ENCODE measurements at places on chromosomes 6 and 20. TPM values are rescaled to one million over a fixed set of nuclear protein-coding genes. Genes with fewer than 3 reads are reported as not detected.

DNA sequence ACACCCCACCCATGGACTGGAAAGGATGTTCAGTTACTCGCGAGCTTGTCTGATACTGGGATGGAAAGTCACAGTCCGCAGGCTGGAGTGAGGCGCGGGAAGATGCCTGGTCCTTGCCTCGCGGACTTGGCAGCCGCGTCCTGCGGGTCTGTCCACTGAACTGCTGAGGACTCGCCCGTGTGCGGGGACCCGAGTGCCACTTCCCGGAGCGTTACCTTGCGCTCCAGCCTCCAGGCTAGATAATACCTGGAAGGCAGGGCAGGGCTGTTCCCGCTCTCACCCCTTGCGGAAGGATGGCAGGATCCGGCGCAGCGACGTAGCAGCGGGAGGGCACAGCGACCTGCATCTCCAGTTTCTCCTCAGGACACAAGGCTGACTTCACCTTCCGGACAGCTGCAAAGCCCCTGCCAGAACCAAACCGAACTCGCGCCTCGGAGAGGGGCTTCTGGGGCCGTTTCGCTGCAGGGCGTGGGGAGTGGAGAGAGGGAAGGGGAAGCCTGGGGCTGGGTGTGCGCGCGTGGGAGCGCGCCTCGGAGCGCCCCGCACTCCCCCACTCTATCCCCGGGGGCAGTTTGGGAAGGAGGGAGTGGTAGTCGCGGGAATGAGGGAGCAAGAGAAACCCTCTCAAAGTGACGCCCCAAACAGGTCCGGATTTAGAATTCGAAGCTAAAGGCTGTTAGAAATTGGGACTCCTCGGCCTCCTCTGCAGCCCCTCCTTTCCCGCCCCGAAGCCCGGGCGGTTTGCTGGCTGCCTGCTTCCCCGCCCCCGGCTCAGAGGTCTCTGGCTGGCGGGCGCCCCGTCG lies at the start of gene KCNQ5:
Gene KCNQ5, plus strand, starts transcription at position 774 of the 803 bp plus-strand sequence.
- DNase-seq = no peak

DNA sequence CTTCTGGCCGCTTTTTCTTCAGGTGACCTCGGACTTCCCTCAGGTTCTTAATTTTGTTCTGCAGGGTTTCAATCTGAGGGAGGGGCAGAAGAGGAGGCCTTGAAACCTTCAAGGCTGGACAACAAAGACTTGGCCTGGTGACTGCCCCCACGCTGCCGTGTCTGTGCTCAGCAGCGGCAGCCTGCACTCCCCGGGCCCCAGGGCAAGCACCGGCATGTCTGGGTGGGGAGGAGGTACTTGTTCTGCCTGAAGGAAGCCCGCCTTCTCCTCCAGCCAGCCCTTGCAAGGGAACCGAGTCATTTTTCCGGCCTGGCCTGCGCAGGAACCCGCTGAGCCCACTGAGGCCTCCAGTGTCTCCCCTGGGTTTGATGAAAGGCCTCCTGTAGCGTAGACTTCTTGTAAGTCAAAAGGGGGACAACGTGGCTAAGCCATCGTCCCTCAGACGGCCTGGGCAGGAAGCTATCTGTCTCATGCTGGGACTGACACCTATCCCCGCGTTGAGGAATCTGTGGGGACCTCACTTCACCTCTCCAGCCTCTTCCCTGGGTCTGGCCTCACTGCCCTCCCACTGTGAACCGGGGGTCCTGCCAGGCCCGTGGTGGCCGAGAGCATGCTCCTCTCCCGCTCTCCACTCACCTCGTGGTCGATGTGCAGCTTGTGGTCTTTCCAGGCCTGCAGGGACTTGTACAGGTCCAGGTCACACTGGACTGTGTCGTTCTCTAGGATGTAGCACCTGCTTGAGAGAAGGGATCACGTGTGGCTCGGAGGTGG lies 119.9 kb downstream of the SULF2 start:
- DNase-seq = no peak

DNA sequence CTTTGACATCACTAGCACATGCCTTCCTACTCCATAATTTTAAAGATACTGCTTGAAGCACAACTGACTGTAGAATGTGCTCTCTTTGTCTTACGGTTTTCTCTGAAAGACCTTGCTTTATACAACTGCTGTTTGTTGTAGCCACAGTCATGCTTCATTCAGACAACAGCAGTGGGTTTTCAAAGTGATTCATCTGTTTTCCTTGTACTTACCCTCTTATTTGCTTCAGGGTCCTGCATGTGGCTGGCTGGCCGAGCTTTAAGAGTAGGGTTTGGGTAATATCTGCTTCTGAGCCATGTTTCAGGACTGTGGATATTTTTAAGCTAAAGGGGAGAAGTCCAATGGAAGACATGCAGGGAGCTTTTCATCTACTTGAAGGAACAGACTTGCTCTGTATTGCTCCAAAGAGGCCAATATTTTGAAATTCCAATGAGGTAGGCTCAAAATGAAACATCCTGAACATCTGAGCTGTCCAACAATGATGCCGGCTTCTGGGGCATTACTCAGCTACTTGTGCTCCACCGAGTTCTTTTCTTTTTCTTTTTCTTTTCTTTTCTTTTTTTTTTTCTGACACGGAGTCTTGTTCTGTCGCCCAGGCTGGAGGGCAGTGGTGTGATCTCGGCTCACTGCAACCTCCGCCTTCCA lies 160.2 kb upstream of the SGK1 start:
- no peak for DNase-seq

DNA sequence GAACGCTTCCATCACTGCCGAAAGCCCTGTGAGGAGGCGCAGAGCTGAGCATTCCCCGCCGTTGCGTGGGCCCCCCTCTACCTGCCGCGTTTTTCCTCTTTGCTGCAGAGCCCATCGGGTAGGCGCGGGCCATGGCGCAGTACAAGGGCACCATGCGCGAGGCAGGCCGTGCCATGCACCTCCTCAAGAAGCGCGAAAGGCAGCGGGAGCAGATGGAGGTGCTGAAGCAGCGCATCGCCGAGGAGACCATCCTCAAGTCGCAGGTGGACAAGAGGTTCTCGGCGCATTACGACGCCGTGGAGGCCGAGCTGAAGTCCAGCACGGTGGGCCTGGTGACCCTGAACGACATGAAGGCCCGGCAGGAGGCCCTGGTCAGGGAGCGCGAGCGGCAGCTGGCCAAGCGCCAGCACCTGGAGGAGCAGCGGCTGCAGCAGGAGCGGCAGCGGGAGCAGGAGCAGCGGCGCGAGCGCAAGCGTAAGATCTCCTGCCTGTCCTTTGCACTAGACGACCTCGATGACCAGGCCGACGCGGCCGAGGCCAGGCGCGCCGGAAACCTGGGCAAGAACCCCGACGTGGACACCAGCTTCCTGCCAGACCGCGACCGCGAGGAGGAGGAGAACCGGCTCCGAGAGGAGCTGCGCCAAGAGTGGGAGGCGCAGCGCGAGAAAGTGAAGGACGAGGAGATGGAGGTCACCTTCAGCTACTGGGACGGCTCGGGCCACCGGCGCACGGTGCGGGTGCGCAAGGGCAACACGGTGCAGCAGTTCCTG lies 693 bp downstream of the FAM50B start:
- no peak for DNase-seq

GRCh38 chr20:44157061-44157460 lies 29.9 kb downstream of the JPH2 start:
- DNase-seq = no peak

The PRR18 gene
- polyA plus RNA-seq = 0.35 TPM

The MKKS gene
- polyA plus RNA-seq = 37.5 TPM

- no peak for DNase-seq
Observed at GRCh38 chr6:118141211-118141610, 234.1 kb downstream of the SLC35F1 start.

DNA sequence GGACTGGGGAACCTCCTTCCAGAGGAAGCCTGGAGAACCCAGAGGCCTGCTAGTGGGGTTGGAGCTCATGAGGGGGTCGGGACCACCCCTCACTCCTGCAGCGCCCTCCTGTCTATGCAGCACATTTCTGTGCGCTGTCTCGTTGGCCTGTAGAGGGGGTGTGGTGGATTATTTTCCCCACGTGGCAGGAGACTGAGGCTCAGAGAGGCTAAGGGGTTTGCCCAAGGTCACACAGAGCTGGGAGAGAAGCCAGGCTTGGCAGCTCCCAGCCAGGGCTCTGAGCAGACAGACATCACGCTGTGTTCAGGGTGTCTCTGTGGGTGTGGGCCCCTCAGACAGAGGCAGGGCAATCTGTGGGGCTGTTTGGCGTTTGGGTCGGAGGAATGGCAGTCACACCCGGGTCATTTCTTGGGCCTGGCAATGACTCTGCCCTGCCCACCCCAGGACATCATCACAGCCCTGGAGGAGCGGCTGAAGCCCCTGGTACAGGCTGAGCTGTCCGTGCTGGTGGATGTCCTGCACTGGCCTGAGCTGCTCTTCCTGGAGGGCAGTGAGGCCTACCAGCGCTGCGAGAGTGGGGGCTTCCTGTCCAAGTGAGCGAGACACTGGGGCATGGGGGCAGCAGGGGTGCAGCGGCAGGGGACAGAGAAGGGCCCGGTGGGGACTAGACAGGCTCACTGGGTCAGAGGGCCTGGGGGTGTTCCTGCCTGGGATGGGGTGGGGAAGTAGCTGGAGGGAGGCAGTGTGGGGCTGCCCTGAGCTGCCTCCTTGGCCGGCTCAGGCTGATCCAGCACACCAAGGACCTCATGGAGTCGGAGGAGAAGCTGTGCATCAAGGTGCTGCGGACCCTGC lies 27.7 kb downstream of the UQCC2 start:
- no peak for DNase-seq

DNA sequence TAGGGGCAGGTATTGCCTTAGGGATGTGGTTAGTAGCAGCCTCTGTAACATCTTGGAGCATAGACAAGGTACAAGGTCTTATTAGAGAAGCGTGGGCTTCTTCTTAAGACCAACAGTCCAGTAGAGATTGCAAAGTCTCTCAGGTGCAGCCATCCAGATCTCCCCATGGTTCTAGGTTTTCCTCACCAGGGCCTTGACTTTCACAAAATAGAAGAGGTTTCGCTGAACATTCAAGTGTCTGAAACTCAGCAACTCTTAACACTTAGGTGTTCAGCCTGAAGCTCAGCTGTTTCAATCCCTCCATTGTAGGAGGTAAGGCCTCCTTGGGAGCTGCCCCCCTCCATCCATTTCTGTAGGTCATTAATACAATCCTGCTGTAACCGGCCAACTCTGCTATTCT lies 44.4 kb downstream of the GOPC start:
- DNase-seq = no peak

The FBXO9 gene
- 94.2 TPM for polyA plus RNA-seq

DNA sequence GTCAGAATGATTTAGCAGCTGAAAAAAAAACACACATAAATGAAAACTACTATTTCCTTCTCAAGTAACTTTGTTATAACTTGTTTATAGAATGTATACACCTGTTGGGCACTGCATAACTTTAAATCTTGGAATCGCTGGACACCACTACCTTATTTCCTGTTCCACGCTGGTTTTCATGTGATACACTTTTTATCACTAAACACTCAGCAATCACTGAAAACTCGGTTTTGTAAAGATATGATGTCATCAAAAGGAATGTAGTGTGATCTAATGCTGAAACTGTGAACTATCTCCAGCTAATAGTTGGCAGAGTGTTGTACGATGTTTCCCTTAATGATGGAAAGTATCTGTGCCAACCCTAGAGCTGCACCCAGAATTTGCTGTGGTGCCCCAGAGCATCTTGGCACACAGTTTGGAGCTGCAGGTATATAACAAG lies 127.9 kb downstream of the BACH2 start:
- no peak for DNase-seq

The CCN6 gene
- 1.9 TPM for polyA plus RNA-seq

The NMBR gene
- polyA plus RNA-seq = 0.40 TPM

DNA sequence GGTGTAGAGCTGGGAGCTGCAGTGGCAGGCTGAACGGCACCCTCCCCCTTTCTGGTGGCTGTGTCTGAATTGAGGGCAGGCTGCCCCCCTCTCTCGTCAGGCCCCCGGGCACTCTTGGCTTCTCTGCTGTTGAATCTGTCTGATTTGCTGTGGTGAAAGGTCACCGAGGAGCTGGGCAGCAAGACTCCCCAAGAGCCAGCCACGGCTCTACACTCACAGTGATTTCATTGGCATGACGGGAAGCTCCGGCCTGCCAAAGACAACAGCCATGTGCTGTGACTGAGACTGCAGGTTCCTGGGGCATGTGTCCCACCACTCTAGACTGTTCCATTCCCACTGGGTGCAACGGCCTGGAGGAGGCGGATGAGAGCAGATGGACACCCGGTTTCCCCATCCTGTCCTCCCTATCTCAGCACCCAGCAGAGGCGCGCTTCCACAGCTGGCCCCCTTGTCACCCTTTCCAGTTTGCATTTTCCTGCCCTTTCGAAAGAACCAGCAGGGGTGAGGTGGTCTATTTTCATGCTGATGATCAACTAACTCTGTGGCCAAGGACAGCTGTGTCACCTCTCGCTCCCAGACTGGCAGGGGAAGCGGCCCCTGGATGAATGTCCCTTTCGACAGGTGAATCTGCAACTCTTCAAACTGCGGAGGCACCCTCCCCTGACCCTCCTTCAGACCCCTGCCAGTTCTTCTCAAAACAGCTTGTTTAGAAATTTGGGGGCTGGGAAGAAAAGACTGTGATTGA lies 2.2 kb downstream of the APCDD1L start:
- DNase-seq = no peak

- DNase-seq = no peak
Observed at GRCh38 chr6:114955363-114955762, 612.5 kb upstream of the HS3ST5 start.

DNA sequence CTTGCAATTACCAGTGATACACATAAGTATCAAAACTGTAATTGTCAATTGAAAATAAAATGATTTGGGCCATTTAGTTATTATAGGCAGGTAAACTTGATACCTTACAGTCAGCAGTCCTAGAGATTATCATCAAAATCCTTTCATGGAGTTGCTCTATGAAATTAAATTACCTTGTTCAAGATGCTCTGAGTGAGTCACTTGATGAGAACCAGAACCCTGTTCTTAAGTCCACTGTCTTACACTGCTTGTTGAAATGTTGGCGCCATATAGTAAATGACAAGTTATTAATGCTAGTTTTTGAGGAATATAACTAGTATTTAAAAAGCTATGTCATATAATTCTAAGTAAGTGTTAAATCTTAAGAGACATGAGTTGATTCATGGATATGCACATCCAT lies 37.2 kb upstream of the BAG2 start:
- DNase-seq = no peak

DNA sequence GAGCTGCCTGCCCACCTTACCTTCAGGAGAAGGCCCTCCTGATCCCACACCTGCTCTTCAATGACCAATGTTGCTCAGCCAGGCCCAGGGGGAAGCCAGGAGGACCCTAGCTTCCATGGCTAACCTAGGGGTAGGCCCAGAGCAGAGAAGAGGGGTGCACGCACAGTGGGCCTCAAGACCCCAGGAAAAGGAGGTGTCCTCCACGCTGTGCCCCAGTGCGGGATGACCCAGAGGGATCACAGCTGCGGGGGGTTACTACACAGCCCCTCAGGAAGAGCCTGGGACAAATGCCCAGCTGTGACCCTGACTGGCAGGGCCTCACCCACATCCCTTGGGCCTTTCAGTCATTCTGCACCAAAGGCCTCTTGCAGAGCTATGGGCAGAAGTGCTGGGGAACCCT lies 31.6 kb upstream of the APMAP start:
- DNase-seq = no peak

DNA sequence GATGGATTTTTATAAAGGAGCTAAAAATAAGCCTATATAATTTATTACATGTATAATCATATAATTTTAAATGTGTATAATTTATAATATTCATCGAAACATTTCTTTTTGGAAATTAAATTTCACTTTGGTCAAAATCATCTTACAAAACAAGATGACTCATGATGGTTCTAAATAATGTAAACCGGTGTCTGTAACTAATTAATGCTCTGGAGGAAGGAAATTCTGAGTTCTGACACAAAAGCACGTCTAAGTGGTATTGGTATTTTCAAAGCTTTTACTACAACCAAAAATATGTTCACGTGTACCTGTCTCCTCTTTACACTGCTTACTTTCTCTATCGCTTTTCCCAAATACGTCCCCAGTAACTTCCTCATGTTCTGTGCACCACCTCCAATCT lies 134.1 kb downstream of the MTHFD1L start:
- DNase-seq = no peak

The LY6G6C gene
- polyA plus RNA-seq = 0.22 TPM

The COQ3 gene
- polyA plus RNA-seq = 14.2 TPM

Data from right renal cortex interstitium (tissue), 3 donors.